ENCODE measurements at places on chromosomes 13 and 19.
A peak's percentile ranks its signal among the peaks of the same experiment; 100 is the strongest.

GRCh38 chr19:5023128-5023571, 54.2 kb downstream of the KDM4B start:
- DNase-seq = no peak

- no peak for DNase-seq
Observed at GRCh38 chr19:55092423-55093318, 17.0 kb downstream of the EPS8L1 start.

DNA sequence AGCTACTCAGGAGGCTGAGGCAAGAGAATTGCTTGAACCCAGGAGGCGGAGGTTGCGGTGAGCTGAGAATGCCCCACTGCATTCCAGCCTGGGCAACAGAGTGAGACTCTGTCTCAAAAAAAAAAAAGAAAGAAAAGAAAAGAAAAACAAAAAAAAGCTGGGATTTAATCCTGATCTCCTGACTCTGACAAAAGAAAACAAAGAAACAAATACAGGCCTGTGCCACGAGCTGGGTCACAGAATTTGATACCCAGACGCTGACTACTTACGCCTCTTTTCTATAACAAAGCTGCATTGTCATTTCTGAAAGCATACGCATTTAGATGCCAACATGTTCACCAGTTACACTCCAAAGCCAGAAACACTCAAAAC, 18.2 kb upstream of the GTF2F2 start:
- no peak for DNase-seq

DNA sequence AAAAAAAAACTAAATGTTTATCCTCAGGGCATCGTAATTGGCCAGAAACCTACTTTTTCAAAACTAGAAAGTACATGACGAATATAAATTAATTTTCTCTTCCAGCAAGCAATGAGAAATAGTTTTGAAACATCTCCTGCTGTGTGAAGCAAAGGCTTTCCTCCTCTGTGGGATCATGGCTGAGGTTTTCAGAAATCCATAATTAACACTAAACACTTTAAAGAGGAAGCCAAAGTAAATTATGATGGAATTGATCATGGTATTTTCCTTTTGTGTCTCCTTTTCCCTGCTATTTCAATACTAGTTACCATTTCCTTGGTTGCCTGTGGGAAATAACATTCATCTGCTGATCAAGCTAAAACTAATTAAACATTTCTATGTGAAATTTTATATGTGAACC, 1413.8 kb upstream of the PCDH20 start:
- DNase-seq = no peak

- no peak for DNase-seq
Observed at GRCh38 chr13:24076109-24076508, 84.4 kb upstream of the SPATA13 start.

- DNase-seq = no peak
Observed at GRCh38 chr13:80408270-80408669, 67.3 kb upstream of the SPRY2 start.

DNA sequence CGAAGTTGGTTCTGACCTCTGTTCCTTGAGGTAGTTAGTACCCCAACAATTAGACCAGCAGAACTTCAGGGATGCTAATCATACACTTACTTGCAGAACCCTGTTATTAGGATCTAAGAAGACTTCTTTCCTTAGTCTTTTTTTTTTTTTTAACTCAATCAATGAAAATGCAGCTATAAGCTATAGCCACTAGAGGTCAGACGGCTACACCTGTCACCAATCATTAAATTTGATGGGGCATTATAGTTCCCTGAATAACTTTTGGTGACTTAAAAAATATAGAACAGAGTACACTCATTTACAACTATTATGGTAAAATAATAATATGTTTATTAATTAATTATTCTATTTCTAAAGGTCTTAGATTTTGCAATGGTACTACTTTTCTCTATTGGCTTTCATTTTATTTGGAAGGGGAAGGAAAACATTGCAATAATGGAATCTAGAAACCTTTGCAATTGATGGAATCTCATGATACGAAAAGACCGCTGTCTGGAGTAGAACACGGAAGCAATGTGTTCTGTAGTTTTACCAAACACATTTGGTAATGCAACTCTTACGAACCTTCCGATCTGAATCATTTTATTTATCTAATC, 483.2 kb downstream of the DIAPH3 start:
- DNase-seq = no peak

GRCh38 chr19:703651-704446, 4.9 kb upstream of the PALM start:
- DNase-seq = no peak

DNA sequence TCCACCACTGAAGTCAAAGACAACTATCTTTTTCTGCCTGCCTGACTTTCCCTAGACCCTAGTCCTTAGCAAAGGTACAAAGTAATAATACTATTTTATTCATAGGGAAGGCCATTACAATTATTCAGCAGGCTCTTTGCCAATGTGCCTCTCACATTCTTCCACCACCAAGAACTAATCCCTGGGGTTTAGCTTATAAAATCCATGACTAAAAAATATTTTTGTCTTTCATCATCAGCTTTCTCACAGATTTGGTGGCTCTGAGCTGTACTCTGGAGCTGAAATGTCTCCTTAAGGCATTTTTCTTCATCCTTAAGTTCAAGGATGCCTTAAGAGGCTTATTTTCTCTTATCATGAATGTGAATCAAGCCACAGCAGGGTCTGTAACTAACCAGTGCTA, 96.1 kb downstream of the OXGR1 start:
- DNase-seq = no peak

- no peak for DNase-seq
Observed at GRCh38 chr19:22427960-22428913, 6.1 kb upstream of the ZNF98 start.

- DNase-seq = no peak
Observed at GRCh38 chr13:37070145-37070695, 10.7 kb upstream of the SUPT20H start.

GRCh38 chr19:36488846-36489117, 579 bp downstream of the ZNF566 start:
- no peak for DNase-seq

GRCh38 chr19:33467851-33468250, 53.7 kb downstream of the PEPD start:
- DNase-seq = no peak

- DNase-seq = no peak
Observed at GRCh38 chr13:51105046-51105445, 6.0 kb downstream of the C13orf42 start.

- DNase-seq = no peak
Observed at GRCh38 chr13:78632996-78633395, 26.0 kb downstream of the OBI1 start.

- DNase-seq = no peak
Observed at GRCh38 chr19:677201-677600, 1.0 kb downstream of the FSTL3 start.

DNA sequence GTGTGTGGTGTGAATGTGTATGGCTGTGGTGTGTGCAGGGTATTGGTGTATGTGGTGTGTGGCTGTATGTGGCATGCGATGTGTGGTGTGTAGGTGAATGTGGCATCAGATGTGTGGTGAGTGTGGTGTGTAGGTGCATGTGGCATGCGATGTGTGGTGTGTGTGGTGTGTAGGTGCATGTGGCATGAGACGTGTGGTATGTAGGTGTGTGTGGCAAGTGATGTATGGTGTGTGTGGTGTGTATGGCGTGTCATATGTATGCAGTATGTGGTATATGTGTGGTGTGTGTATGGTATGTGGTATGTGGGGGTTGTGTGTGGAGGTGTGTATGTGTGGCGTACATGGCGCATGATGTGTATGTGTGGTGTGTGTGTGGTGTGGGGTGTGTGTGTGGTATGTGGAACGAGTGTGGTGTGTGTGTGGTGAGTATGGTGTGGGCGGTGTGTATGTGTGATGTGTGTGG, 63.4 kb downstream of the PEPD start:
- DNase-seq = no peak

DNA sequence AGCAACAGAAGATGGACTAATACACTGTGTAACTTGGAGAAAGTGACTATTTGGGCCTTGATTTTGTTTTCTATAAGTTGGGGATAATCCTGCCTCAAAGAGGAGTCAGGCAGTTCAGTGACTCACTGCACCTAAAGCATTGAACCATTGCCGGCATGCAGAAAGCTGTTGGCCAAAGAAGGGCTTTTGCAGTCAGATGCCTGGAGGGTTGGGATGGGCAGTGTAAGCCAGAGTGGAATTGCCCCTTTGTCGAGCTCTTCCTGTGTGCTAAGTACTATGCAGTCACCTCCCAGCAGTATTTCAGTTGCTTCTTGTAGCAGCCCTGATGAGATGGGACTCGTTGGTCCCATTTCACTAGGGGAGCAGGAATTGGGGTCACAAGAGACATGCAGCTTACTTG, 11.1 kb downstream of the ZNF473 start:
- DNase-seq = no peak

- DNase-seq = no peak
Observed at GRCh38 chr13:99540530-99540929, 39.3 kb downstream of the TM9SF2 start.

- DNase-seq = no peak
Observed at GRCh38 chr13:76383676-76384461, 502.3 kb downstream of the KCTD12 start.

GRCh38 chr19:51027873-51028272, 1.5 kb upstream of the KLK11 start:
- no peak for DNase-seq

DNA sequence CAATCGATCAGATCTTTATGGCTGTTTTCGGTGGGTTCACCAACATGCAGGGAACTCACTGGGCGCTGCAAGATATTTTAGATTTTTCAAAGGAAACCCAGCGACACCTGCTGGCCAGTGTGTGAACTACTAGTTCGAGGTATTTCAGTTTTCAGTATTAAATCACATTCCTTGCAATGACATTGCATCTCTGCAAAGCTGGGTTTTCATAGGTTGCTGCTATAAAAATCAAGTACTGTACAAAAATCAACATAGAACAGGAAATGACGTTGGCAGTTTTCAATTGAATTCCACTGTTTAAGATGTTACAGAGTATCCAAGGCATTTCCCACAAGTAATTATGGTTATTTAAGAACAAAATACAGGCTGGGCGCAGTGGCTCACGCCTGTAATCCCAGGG, 17.6 kb downstream of the LIG1 start:
- no peak for DNase-seq

- DNase-seq = no peak
Observed at GRCh38 chr19:54616057-54616456, 14.2 kb upstream of the LILRB1 start.

GRCh38 chr19:35512831-35513627, 420 bp downstream of the DMKN start:
- no peak for DNase-seq

GRCh38 chr19:2387367-2388288, 27.6 kb downstream of the TMPRSS9 start:
- no peak for DNase-seq

- no peak for DNase-seq
Observed at GRCh38 chr19:4703671-4704316, 19.8 kb downstream of the DPP9 start.

GRCh38 chr19:662207-662961, 630 bp downstream of the RNF126 start:
- DNase-seq = no peak

DNA sequence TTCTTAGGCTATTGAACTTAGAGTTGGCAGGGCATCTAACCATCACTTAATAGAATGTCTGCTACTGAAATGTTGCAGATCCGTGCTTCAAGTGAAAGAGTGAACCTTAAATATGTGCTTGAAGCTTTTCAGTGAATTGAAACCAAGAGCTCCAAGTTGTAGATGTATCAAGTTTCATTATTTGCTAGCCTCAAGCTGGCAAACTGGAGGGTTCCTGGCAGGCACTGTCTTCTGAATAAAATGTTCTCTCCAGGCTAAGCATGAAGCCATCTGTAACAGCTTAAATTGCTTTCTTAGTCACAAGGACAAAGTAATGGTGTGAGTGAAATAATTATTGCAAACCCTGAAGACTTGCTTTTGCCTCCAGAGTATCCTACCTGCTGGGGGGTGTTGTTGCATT, 415.0 kb upstream of the SPRY2 start:
- DNase-seq = no peak

- no peak for DNase-seq
Observed at GRCh38 chr19:7542556-7543348, 7.2 kb downstream of the PNPLA6 start.

- peak; percentile 40 for DNase-seq
Observed at GRCh38 chr19:510606-511100, 3.4 kb downstream of the TPGS1 start.

DNA sequence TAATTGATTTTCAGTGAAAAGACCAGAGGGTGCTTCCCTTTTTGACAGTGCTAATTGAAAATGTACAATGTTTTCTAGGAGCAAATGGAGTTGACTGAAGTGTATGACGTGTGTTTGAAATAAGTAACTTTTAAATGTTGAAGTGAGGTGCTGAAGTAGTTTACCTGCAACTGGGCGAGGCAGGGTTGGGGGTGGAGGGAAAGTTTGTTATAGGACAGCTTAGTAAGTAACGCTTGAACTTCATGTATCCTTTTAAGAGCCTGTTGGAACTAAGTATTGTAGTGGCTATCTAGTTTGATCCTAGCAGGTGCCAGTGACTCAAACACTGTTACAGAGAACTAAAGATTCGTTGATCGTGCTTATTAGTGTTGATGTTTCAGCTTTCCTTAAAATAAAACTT, 5.9 kb downstream of the SLAIN1 start:
- no peak for DNase-seq

GRCh38 chr13:32553720-32554119, 15.1 kb upstream of the N4BP2L2 start:
- no peak for DNase-seq

DNA sequence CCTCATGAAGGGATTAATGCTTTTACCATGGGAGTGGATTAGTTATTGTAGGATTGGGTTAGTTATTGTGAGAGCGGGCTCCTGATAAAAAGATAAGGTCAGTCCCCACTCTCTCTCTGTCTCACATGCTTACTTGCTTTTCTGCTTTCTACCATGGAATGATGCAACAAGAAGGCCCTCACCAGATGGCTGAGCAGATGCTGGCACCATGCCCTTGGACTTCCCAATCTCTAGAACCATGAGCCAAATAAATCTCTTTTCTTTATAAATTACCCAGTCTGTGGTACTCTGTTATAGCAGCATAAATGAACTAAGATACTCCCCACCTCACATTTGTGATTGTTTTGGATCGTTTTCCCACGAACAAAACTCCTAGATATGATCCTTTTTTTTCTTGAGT, 353.8 kb downstream of the DNAJC15 start:
- no peak for DNase-seq

DNA sequence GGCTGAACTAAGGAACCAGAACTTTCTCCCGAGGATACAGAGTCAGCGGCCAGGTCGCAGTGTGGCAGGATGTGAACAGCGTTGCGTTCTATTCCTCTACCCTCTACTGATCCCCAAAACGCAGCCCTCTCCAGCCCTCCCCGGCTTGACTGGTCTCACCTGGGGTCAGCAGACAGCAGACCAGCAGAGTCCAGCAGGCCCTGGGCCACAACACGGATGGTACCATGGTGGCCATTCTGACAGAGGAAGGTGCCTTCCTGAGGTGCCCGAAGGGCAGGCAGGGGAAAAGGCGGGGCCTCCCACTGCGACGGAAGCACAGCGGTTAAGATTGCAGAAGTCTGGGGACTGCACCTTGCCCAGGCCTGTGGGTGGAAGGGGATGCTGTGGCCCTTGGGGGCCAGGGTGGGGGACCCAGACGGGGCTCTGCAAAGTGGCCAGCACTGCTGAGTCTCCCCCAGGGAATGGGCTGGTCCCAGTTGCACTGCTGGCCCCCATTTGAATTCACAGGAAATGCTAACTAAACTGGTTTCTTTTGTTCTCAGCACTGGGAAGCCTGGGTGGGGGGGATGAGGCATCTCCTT, at the start of gene ICAM3:
ICAM3 (minus strand) TSS at position 245 of the 581 bp plus-strand sequence; CDS start at position 235, 10 bp downstream.
- no peak for DNase-seq

- DNase-seq = no peak
Observed at GRCh38 chr13:19927117-19927748, 31.3 kb upstream of the ZMYM2 start.

- DNase-seq = no peak
Observed at GRCh38 chr13:90866006-90866405, 481.5 kb upstream of the MIR17HG start.

GRCh38 chr13:44172281-44172810, 201.3 kb upstream of the SERP2 start:
- DNase-seq = no peak
